ENCODE measurements at places on chromosomes 1 and 21.
A peak's percentile ranks its signal among the peaks of the same experiment; 100 is the strongest.

DNA sequence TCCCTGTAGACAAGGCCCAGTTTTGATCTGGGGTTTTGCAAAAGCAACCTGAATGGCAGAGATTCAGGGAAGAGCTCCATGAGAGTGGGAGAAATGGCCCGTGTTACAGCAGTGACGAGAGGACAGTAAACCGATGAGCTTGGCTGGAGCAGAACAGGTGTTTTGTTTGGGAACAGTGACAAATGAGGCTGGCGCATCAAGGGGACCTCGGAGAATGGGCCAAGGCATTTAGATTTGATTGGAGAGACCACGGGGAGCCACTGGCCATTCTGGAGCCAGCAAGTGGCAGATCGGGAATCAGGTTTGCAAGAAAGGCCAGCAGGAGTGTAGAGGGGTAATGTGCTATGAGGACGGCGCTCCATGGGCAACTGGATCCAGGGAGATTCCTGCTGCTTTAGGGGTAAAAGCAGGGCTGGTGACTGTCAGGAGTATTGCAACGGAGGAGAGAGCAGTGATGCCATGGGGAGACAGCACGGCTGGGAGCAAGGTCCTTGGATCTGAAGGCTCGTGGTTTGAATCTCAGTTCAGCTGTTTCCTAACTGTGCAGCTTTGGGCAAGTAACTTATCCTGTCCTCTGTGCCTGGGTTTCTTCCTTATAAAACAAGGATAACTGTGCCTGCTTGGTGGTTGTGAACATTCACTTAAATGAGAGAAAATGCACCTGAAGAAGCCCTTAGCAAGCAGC is 9.9 kb upstream of the KLHDC7A start:
- no peak for DNase-seq

DNA sequence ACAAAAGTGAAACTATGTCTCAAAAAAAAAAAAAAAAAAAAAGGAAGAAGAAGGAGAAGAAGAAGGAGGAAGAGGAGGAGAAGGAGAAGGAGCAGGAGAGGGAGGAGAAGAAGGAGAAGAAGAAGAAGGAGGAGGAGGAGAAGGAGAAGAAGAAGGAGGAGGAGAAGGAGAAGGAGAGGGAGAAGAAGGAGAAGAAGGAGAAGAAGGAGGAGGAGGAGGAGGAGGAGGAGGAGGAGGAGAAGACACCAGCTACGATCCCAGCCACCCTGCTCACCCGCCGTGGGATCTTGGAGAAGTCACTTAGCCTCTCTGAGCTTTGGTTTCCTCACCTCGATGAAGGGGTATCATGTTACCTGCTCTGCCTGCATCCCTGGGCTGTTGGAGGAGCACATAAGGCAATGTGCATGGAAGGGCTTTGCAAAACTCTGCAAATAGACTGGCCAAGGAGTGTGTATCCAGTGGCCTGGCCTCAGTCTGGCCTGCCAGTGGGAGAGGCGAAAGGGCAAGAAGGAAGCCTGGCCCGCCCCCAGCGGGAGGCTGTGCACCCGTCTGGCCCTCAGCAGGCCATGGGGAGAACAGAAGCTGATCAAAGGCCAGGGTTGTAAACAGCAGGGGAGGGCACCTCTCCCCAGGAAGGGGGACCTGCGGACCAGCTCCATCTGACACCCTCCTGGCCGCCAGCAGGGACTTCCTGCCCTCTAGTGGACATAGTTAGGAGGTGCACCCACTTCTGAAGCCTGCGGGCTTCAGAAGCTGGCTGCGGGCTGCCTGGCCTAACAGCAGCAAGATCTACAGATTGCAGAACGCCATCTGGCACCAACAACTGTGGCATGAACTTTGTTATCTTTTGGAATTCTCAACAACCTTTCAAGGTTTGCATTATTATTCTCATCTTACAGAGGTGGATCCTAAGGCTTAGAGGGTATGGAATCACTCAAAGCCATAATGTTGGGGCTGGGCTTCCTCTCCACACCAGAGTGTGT is 19.2 kb upstream of the CDK18 start:
- DNase-seq = peak; percentile 42

- DNase-seq = no peak
These were observed 156.3 kb downstream of the PAPPA2 start for GRCh38 chr1:176619261-176619660.

DNA sequence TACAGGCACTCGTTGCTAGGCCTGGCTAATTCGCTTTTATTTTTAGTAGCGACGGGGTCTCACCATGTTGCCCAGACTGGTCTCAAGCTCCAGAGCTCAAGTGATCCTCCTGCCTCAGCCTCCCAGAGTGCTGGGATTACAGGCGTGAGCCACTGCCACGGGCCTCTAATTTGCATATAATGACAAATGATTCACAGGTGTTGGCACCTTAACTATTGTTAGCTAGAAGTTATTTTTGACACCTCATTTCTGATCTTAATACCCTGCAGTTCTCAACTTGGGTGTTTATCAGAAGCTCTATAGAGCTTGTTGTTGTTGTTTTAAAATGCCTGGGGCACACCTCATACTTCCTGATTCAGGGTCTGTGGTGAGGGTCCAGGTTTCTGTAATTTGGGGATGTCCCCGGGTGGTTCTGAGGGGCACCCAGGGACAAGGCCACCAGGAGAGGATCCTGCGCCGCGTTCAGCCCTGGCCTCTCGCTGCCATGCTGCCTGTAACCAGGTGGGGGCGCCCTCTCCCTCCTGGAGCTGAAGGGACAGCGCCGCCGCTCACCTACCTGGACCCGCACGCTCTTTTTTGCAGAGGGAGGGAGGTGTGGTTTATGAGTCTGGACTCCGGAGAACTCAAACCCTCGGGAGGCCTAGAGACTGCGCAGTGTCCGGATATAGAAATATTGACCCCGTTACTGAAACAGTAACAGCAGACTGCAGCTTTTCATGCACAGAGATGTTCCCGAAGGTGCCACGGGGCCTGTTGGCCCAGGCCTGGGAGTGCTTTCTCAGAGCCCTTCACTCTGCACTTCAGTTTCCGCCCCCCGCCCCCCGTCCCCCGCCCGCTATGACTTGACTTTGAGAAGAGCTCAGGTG is 23.0 kb upstream of the NEK2 start:
- peak; percentile 89 for DNase-seq

- no peak for DNase-seq
These were observed 79.5 kb downstream of the TM2D1 start for GRCh38 chr1:61645476-61645875.

DNA sequence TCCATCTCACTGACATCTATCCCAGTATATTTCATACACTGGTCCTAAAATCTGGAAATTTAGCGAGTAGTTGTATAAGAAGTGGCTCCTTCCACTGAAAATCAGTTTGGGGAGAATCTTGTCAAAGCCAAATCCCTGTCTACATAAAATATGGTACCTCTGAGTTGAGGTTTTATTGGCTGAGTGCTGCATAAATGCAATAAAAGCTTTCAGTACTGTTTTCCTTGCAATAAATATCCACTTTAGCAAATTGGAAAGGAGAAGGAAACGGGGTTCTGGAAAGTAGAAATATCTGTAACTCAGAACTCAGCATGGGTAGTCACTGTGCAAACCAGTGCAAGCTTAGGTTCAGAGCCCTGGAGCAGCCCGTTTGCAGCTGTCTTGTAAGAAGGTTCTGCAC is 580.2 kb downstream of the SMYD3 start:
- no peak for DNase-seq

- DNase-seq = no peak
These were observed 26.2 kb downstream of the SLC66A1 start for GRCh38 chr1:19338323-19338762.

GRCh38 chr21:8988696-8989095 is 1532.7 kb upstream of the TPTE start:
- no peak for DNase-seq
